ENCODE measurements at places on chromosomes 2 and 18. TPM values are rescaled to one million over a fixed set of nuclear protein-coding genes. Genes with fewer than 3 reads are reported as not detected.

GRCh38 chr18:27699137-27699536 is 477.8 kb downstream of the CDH2 start:
- DNase-seq: no peak

DNA sequence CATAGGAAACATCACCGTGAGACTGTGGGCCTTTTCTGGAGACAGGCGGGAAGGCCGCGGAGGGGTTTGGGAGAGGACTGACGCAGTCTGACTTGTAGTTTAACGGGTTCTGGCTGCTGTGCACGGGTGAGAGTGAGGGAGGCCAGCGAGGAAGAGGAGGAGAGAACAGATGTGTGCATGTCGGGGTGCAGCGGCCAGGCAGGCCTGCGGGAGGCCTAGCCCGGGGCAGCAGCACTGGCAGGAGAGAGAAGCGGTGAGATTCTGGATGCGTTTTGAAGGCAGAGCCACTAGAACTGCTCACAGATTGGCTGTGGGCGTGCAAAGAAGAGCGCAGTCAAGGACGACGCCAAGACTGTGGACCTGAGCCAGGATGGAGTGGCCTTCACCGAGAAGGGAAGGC is 53.9 kb downstream of the PTGR3 start:
- no peak for DNase-seq

DNA sequence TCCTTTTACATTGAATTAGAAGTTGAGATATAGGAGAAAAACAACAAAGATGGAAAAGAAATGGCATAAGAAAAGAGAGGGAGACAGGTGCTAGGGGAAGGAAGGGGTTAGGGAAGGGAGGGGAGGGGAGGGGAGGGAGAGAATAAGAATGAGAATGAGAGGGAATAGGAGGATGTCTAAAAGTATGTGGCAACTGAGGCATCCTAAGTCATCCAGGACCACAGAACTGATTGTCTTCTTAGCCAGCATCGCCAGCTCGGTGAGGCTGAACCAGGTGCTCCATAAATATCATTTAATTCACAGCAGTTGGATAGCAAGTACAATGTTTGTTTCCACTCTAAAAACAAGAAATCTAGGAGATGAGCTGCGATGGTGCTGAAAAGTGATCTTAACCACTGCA is 393.5 kb downstream of the TMEM182 start:
- DNase-seq: no peak

DNA sequence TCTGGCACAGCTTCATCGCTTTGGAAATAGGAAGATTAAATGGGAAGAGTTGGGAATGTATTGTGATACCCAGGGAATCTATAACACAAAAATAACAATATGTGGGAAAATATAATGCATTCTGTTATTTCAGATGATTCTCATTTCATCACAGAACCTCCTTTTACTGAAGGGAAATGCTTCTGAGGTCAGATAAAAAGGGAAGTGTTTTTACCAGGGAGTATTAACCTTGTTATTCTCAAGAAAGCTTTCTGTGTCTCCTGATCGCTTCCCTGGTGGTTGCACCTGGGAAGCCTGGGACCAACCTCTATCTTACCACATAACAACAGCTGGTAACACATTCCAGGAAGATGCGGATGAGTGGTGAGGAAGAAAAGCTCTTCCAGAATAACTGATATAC is 47.2 kb downstream of the SCG2 start:
- no peak for DNase-seq

- no peak for DNase-seq
Measured at GRCh38 chr2:237625216-237625705, 2.1 kb upstream of the LRRFIP1 start.

- no peak for DNase-seq
Measured at GRCh38 chr18:79883461-79884293, 67.8 kb downstream of the SLC66A2 start.

DNA sequence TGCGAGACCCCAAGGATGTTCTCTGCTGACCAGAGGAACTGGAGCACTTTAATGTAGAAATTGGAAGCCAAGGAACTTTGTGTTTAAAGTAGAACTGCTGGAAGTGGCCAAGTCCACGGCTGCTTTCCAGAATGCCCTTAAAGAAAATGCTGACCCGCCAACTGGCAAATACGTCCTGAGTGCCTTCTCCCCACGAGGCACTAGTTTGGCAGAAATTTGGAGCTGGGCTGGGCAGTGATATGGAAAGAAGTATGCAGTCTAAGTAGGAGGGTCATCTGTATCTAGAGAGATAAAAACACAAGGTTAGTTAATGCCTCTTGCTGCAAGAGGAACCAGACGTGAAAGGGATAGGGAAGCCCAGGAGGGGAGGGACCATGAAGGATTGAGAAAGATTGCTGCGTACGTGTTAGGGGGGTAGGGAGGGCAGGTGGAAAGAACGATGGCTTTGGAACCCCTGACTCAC is 59.3 kb upstream of the RFX8 start:
- no peak for DNase-seq

DNA sequence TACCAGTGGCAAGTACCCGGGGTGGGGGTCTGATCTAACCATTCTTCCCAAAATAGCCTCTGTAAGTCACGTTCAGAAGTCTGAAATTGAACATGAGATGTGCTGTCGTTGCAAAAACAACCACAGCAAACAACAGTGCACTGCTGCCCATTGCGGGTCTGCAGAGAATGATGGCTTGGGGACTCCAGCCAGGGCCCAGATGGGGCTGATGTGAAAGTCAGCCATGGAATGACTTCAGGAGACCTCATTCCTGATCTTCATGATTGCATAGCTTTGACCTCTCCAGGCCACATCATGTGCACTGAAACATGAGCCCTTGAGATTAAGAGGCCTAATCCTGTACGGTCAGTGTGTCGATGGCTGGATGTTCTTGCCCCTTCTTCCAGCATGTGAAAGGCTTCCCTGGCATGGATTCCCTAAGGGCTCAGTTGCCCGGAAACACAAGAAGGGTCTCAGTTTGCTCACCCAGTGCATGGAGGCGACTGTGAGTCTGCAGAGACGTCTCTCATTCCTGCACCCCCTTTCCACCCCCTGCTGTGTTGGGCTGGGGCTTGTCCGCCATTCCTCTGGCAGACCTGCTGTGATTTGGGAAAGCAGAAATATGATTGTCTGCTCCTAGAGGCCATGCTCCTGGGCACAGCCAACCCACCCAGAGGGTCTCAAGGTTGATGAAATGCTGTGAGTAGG is 191.6 kb downstream of the SEPTIN10 start:
- no peak for DNase-seq

The GYPC gene
- 155 TPM for total RNA-seq

The CAVIN2 gene
- not detected for total RNA-seq

The TAF4B gene
- 16.3 TPM for total RNA-seq

The NT5C1B gene
- total RNA-seq: not detected

All from activated naive CD4-positive, alpha-beta T cell treated with anti-CD3 and anti-CD28 coated beads for 36 hours (primary cell).